NCI-H345 (cell line): ENCODE measurements at places on chromosomes 1 and 21.

DNA sequence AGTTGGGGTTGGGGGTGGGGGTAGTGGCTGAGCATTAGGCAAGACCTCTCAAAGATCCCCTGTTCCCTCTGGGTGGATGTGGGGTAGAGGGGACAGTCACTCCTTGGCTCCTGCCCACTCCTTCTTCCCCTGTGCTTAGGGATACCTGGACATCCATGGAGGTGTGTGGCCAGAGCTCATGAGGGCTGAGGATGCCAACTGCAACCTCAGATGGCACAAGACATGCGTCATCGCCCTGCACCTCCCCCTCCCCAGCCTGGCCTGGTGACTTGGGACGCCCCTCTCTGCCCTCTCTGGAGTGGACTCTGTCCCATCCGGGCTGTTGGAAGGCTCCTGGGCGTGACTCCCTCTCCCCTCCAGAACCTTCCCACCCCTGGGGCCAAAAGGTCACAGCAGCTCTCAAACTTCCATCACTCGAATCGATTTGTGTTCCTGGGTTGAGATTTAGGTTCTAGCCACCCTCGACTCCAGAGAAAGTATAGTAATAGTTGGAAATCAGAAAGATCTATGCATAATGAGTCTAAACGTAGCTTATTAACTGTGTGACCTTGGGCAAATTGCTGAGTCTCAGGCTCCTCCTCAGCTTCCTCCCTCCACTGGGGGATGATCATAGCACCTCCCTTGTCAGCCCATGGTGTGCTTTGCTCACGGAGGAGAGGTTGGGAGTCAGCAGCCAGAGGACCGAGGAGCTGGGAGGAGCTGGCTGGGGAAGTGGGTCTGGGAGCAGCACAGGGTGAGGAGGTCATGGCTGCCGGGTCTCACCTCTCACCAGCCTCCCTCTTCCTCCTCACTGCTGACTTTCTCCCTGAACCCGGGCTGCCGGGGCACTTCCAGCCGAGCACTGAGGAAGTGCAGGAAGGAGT lies 2.2 kb upstream of the PTPN7 start:
- no peak for DNase-seq

DNA sequence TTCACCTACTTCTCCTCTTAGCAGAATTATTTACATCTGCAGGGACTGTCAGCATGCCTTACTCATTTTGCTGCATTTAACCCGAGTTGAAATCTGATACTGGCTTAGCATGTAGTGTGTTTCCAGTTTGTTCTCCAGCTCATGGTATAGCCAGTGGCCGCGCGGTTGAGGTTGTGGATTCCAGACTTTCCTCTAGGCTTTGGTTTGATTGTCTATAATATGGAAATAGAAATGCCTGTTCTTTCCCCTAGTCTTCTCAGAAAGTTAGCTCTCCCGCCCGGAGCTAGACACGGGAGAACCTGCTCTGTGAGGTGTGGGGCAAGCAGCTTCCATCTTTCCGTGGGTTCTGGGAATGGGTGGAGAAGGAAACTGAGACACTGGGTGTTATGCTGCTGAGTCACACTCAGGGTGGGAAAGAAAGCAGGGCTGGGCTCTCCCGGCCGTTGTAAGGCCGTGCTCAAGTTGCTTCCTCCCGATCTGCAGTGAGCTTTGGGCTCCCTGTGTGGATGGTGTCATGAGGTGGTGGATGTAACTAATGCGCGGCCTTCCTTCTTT lies 206.8 kb upstream of the TMEM51 start:
- no peak for DNase-seq

DNA sequence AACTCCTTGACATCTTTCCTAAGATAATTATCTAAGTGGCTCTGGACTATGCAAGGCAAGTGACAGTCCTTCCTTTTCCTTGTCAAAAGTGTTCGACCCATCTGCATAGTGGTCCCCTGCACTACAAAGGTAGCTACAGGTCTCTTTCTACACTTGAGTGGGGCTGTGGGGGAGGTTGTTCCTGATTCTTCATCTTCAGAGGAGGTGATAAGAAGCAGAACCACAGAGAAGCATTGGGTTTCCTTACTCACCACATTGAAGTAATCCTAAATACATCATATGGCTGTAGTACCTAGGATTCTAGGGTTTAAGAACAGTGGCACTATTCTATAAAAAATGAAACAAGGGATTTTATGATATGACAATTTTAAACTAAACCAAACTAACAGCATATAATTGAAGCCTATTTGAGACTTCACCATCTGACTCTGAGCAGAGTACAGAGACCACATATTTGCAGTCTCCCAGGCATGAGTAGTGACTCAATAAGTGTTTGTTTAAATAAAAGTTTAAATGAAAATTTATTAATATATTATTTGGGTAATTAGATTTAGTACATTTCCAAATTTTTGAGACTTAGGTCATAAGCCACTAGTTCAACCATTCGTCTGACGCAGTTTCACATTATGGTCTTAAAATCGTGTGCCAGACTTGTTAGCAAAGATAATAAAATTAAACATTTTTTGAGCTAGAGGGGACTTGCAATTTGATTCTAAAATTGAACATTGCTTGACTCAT lies 54.9 kb upstream of the NEK7 start:
- DNase-seq = no peak

- no peak for DNase-seq
Observed at GRCh38 chr1:93808871-93809270, 70.1 kb downstream of the DNTTIP2 start.

GRCh38 chr1:56439610-56440264 lies 139.6 kb downstream of the PLPP3 start:
- DNase-seq = no peak

GRCh38 chr1:153962088-153963029 lies 978 bp downstream of the SLC39A1 start:
- no peak for DNase-seq

DNA sequence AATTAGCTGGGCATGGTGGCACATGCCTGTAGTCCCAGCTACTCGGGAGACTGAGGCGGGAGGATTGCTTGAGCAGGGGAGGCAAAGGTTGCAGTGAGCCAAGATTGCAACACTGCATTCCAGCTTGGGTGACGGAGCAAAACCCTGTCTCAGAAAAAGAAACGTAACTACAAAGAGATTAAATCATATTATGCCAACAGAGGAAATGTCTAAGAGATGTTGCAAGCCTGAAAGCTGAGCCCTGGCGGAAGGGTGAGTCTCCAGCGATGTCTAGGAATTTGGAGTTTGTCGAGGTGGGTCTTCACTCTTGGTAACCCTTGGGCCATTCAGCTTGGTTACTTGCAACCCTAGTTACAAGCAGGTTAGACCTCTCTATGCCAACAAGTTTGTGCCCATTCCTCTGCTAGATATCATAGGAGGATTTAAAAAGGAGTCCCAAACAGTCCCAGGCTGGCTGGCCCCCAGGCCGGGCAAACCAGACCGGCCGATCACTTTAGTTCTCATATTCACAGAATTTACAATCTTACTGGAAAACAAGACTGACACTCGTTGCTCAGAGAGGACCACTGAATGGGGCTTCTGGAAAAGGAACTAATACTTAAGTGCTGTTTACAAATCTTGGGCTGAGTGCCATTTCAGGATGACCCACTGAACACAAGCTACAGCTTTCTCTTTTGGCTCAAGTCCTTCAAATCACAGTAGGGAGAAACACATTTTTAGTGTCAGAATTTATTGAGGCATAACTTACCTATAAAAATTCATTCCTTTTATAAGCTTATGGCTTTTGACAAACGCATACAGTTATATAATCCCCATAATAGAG lies 27.1 kb downstream of the SLC30A1 start:
- DNase-seq = no peak

- no peak for DNase-seq
Observed at GRCh38 chr1:154329152-154329521, 3.8 kb downstream of the ATP8B2 start.

DNA sequence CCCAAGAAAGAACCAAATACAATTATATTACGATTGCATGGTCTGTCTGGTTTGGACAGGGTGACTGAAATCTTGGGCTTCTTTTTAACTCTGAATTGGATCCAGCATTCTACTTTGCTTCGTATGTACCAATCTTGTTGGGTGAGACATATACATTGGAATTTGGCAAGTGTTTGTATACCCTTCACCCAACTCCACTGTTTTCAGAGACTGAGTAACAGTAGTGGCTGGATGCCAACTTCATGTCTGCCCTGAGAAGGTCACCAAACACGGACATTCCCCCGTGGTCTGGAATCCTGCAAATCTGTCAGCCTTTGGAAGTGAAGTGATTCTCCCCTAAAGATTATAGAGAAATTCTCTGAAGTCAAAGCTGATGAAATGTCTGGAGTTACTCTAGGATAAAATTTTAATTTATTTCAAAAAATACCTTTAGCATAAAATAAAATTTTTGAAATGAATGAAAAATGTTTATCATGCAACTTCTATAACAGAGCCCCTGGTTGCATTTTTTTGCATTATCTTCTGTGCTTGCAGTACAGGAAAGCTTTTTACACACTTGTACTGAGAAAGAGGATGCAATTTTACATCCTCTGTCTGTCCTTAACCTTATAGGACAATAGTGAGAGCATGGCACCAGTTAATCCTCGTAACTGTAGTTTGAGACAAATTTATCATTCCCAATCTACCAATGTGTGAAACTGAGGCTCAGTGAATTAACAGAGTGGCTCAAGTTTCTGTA lies 201.8 kb downstream of the DISC1 start:
- DNase-seq = no peak
